RKO (cell line): ENCODE measurements at places on chromosomes 6 and 20.

GRCh38 chr6:118171852-118172251 lies 264.8 kb downstream of the SLC35F1 start:
- no peak for DNase-seq

DNA sequence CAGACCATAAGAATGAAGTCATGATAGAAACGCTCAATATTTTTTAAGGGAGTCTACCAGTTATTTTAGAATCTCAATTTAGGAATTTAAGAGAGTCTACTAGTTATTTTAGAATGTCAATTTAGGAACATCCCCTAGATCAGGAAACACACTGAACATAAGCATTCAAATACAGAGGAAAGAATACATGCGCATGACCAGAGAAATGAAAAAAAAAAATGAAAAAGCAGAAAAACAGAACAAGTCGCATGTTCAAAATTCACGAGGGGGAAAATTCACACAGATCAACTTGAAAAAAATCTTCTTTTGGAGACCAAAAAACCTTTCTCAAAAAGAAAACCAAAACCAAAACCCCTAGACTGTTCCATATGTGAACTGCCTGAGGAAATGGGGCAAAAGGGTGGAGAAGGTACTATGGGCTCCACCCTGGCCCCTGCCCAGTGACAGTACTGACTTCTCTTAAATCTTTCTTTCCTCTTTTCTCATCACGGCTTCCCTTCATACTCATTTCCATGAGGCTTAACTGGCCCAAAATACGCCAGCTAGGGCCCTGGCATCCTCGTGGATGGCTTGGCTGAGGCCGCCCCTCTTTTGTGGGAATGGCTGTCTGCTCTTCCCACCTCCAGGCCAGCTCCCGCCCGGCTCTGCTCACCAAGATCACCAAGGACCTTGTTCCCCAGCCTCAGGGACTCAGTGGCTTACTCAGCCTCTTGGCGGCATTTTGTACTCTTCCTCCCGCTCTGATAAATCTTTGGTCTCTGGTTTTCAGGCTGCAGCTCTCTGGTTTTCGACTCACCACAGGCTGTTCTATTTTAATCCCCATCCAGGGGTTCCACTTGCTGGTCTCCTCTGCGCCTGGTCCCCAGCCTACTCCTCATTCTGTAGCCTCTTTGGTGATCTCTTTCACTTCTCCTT lies 11.2 kb downstream of the ZBTB2 start:
- DNase-seq: no peak

DNA sequence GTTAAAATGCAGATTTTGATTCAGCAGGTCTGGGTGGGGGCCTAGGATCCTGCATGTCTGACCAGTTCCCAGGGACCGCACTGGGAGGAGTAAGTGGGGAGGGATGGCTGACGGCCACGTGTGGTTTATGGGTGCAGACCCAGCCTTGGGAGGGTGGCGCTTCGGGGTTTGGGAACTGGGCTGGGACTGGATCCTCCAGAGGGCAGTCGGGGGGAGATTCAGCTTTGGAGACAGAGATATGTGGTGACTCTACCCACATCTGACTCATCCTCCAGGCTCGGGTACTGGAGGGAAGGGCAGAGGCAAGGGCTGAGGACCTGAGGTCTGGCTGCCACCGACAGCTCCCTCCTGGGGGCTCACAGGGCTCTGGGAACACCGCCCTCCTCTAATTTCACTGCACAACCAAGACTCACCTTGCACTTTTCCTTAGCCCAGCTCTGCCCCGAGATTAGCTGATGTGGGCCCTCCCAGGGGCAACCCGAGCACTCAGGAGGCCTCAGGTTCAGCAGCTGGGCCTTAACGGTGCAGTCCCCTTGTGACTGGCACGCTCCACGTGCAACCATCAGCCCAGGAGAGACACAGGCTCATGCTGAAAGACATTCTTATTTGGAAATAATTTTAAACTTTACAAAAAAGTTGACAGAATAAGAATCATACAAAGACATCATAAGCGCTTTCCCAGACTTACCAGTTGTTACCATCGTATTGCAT lies 172.8 kb upstream of the PMEPA1 start:
- DNase-seq: peak; percentile 11

DNA sequence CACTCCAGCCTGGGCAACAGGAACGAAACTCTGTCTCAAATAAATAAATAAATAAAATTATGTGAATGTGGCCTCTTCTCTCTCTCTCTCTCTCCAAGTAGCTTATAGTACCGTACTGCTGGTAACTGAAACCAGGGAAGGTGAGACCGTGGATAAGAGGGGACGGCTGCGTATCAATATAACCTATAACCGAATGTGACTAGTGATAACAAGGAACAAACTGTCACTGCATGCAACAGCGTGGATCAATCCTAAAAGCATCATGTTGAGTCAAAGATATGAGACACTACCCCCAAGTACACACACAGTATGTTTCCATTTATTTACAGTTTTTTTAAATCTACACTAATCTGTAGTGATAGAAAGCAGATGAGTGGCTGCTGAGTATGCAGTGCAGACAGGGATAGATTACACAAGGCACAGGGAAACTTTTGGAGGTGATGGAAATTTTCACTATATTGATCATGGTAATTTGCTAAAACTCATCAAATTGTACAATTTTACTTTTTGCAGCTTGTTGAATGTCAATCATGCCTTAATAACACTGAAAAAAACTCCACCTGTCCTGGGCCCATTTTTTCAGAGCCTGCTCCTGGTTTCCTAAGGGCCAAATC lies 121.4 kb upstream of the ARMC2 start:
- no peak for DNase-seq

GRCh38 chr6:21507811-21508210 lies 85.7 kb upstream of the SOX4 start:
- peak; percentile 2 for DNase-seq

- peak; percentile 63 for DNase-seq
Observed at GRCh38 chr20:57089699-57090144, 176.7 kb downstream of the BMP7 start.

- DNase-seq: no peak
Observed at GRCh38 chr6:170166511-170167122, 124.3 kb downstream of the DLL1 start.

GRCh38 chr6:169035385-169036240 lies 218.0 kb downstream of the THBS2 start:
- no peak for DNase-seq

DNA sequence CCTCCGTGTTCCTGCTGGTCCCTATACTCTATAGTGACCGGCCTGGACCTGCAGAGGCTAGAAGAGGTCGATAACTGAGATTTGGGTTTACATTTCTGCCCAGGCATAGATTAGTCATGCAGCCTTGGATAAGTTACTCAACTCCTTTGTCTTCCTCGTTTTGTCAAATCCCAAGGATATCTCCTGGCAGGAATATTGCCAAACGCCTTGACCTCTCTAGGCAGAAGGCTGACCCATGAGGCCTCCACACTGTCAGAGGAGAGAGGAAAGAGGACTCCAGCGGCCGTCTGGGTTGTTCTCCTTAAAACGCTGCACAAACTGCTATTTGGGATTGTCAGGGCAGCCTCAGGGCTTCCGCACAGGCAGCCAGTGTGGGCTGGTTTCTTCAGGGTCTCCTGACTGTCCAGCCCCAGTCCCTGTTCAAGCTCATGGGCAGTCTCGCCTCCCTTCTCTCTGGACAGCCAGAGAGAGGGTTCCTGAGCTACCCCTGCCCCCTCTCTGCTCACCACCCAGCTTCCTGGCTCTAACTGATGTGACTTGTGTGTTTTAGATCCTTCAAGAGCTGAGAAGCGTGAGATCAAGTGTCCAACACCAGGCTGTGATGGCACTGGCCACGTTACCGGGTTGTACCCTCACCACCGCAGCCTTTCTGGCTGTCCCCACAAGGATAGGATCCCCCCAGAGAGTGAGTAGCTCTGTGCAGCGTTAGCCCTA lies 44.7 kb upstream of the PCMTD2 start:
- no peak for DNase-seq

DNA sequence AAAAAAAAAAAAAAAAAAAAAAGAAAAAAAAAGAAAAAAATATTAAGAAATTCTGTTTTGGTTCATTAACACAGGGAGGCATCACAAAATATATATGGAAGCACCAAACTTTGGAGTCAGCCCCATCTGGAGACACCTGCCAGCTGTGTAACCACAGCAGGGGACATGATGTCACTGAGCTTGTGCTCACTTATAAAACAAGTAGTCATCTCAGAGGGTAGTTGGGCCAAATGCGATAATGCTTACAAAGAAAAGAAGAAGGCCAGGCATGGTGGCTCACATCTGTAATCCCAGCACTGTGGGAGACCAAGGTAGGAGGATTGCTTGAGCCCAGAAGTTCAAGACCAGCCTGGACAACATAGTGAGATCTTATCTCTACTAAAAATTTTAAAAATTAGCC lies 1.1 kb upstream of the BNIP5 start:
- peak; percentile 12 for DNase-seq

DNA sequence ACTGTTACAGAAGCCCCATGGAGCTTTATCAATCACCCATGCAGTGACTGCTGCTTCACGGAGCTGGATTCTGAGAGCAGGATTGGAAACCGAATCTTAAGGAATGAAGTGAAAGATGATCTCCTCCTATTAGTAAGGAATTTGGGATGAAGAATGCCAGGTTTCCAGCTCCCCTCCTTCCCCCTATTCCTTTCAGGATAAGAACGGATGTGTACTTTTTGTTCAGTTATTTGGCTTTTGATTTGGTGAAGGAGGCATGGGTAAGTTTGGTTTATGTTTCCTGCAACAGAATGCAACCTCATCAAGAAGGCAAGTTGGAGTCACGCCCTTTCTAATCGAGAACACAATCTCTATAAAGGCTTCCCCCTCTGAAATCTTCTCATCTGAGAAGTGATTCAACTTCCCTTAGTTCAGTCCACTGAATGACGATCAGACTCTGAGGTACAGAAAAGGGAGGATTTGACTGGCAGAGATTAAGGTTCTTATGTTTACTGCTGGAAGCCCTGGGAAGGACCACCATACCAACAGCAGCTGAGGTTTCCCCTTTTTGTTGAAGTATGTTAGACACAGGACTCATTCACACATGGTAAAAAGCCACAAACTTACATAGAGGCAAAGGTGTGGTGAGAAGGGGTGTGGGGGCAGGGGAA lies 5.5 kb downstream of the ELMO2 start:
- DNase-seq: no peak

- DNase-seq: no peak
Observed at GRCh38 chr20:63504642-63505041, 5.8 kb upstream of the EEF1A2 start.

DNA sequence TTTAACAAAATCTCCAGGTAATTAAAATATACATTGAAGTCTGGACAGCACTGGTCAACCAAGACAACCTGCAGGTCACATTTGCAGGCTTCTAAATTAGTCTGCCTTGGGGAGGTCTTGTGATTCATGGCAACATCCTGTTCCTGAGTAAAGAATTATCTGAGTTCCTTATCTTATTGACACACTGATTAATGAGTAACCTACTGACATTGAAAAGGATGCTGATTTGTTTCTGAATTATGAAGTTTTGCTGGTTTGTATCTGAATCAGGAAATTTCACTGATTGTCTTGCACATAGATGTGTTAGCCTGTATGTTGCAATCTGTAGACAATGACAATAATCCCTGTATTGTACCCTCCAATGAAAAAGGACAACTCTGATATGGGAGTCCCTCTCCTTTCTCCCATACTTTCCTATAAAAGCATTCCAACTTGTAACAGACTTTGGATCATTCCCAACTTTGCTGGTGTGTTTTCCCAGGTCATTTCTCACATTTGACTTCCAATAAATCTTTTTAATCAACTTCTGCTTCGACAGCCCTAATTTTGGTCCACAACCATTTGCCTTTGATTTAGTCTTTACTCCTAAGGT lies 80.0 kb downstream of the LAMP5 start:
- no peak for DNase-seq

DNA sequence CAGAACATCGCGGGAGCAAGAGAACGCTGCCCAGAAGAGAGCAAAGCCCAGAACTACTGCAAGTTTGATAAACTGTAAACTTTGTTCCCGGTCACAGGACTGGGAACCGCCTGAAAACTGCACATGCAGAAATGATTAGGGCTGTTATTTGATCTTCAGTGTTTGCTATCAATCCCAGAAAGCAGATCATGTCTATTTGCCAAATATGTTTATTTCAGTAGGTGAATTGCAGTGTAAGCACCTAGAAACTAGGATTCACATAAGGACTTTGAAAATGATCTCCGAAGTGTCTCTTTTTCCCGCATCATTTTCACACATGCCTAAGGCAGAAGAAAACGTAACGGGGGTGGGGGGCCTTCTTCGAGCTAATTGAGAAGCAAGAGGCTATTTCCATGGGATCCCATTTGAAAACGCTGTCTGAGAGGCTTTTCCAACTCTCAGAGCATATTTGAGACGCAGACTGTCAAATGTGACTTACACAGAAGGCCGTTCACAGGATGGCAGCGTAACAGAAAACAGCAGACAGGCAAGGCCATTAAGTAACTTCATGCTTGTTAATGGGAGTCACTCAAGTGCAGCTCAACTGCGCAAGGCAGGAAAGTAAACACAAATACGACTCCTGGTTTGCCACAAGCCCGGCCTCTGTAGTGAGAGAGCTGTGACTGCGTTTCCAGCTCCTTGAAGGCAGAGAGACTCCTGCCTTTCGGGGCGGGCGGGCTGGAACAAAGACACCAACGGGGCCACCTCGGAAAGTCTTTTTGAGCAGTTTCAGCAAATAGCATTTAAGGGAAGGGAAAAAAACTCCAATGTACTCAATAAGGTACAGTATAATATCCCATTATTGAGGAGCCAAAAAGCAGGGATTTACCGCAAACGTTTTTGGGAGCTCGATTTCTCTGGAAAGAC lies 144.7 kb upstream of the ZNF217 start:
- DNase-seq: no peak

DNA sequence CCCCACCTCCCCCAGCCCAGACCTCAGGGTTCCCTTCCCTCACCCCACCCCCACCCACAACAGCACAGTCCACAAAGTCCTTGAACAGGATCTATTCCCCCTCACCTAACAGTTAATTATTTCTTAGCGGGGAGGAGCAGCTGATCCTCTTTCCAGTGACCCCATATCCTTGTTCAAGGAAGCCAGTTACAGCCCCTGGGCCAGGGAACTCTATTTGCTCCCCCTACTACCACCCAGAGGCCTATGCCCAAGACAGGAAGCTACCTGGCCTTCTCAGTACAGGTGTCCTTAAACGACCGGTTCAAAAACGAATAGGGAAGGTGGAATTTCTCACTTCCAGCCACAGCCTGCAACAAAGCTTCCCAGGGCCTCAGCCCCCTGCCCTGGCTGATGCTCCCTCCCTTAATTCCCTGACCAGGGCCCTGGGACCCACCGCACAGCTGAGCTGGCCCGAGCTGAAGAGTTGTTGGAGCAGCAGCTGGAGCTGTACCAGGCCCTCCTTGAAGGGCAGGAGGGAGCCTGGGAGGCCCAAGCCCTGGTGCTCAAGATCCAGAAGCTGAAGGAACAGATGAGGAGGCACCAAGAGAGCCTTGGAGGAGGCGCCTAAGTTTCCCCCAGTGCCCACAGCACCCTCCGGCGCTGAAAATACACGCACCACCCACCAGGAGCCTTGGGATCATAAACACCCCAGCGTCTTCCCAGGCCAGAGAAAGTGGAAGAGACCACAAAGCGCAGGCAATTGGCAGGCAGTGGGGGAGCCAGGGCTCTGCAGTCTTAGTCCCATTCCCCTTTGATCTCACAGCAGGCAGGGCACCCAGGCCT lies 778 bp downstream of the MCCD1 start:
- no peak for DNase-seq
